Stimulated activated CD8-positive, alpha-beta memory T cell treated with anti-CD3 and anti-CD28 coated beads, Interleukin-15, amount 100 ng/mL, for 48 hours (primary cell): ENCODE measurements at places on chromosomes 2 and 18.

GRCh38 chr18:32271672-32272208 is 81.9 kb downstream of the MEP1B start:
- DNase-seq: peak; percentile 1

DNA sequence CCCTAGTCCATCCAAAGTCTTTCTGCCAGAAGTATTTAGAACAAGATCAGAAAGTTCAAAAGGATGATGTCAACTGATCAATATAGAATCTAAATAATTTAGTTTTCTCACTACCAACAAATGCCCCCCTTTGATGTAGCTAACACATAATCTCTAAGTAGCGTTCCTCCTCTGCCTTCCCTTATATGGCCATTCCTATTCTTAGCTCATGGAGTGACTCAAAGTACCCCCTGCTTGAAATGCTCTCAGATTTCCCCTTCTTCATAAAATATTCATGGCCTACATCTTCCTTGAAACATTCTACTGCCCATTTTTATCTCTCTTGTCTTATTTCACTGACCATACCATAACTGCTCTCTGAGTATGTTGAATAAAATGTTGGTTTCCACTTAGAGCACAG is 151.5 kb downstream of the UPP2 start:
- no peak for DNase-seq

- no peak for DNase-seq
Observed at GRCh38 chr2:120859814-120860578, 124.3 kb downstream of the GLI2 start.

DNA sequence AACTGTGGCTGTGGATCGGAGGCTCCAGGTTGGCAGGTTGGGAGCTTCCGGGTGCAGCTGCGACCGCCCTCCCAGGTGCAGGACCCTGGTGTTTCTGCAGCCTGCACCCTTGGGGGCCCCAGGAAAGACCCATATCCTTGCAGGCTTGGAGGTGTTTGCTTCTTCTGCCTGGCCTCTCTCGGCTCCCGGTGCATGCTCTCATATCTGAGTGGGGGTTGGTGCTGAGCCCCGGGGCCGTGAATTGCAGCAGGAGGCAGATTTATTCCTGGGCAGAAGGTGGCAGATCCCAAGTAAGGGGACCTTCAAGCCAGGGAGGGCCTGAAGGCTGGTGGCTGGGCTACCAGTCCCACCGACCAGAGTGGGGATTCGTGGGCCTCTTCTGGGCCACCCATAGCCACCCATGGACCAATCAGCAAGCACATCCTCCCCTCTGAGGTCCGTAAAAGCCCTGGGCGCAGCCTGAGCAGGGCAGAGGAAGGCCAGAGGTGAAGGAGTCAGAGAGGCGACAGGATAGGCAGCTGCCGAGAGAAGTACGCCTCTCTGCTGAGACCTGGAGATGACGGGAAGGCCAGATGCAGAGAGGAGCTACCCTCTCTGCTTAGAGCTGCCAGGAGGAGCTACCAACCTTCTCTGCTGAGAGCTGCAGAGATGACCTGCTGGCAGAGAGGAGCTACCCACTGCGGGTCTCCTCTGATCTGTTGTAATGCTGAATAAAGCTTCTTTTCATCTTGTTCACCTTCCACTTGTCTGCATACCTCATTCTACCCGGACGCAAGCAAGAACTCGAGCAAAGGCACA is 1279.0 kb upstream of the LRRTM1 start:
- DNase-seq: no peak

DNA sequence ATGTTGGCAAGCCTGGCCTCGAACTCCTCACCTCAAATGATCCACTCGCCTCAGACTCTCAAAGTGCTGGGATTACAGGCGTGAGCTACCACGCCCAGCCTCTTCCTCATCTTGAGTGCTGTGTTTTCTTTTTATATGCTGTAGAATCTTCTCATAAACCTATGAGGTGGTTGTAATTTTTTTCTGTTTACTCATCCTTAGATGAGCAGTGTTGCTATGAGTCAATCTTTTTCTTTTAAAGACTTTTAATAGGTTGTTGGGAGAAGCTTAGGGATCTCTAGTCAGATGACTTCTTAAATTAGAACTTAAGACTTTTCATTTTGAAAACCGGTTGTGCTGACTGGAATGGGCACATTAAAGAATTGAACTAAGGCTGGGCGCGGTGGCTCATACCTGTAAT is 8.7 kb upstream of the AAK1 start:
- no peak for DNase-seq

GRCh38 chr2:144332356-144333142 is 187.4 kb downstream of the ZEB2 start:
- DNase-seq: peak; percentile 92

DNA sequence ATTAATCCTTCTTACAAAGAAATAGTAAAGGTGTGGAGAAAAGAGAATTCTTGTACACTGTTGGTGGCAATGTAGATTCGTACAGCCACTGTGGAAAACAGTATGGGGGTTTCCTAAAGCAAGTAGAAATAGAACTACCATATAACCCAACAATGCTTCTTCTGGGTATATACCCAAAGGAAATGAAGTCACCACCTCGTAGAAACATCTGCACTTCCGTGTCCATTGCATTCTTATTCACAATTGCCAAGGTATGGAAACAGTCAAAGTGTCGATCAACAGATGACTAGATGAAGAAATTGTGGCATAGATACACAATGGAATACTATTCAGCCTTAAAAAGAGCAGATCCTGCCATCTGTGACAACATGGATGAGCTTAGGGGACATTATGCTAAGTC is 93.4 kb upstream of the TGIF1 start:
- DNase-seq: no peak

DNA sequence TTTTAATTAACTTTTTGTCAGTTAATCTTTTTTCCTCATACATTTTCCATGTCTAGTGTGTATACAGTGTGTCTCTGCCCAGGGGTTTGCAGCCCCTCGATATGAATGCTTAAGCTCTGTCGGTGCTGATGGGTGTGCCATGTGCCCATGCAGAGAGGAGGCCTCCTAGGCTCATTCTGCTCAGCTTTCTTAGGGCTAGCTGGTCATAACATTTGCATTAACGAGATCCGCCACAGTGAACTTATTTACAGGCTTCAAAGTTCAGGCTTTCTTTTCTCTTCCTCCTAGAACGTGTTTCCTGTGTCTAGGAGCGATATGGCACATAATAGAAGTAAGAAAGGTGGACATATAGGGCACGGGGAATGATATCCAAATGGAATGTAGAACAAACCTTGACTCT is 783.3 kb downstream of the PLCL1 start:
- DNase-seq: no peak

DNA sequence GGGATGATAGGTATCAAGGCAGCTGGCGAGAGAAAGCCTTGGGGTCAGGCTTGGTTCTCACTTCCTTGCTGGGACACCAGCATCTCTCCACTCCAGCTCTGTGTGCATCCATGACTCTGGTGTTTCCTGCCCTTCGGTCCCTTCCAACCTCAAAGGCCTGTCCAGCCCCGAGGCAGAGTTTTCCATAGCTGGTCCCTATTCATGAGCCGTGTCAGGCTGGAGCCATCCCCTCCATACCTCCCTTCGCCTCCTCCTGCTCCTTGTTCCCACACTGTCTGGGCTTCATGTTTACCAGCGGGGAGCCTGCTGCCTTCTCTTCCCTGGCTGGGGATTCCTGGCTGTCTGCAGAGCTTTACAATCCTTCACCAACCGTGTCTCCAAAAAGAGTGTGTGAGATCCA is 51.2 kb downstream of the DYSF start:
- no peak for DNase-seq

DNA sequence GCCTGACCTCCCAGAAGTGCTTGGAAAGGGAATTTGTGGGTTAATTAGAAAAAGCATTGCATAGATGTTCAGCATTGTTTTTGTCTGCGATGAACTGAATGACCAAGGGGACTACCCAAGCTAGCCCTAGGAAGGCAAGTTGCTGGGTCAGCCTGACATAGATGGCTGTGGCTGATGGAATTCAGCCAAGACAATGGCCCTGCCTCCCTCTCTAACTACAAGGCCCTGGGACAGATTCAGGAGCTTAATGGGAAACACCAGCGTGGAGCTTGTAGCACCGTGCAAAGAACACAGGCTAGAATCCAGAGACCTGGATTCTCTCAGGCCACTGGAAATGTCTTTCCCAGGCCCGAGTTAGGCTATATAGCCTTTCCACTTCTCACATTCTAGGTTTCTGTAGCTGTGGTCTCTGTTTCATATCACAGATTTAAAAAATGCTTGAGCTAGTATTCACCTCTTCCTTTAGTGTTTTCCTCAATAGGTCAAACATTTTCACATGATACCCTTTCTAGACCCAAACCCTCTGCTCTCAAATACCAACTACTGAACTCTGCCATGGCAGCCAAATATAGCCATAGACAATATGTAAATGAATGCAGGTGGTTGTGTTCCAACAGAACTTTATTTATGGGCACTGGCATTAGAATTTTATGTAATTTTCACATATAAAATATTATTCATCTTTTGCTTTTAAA is 294.3 kb upstream of the MEX3C start:
- DNase-seq: no peak

GRCh38 chr2:49286045-49286444 is 131.7 kb upstream of the FSHR start:
- no peak for DNase-seq

DNA sequence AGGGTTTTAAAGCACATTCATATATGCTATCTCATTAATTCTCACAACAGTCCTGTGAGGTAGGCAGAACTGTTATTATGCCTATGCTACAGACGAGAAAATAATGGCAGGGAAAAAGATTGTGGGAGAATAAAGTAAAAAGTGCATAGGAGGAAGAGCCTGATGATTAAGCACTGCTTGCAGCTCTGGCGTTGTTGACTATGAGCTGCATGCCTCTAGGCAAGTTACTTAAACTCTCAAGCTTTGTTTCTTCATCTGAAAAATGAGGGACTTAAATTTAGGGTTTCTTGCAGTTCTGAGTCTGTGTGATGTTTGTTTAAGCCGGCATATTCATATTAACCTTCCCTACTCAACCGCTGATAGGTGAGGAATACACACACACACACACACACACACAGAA is 51.6 kb upstream of the RAPH1 start:
- no peak for DNase-seq

- DNase-seq: no peak
Observed at GRCh38 chr18:79405019-79405780, 9.5 kb downstream of the NFATC1 start.

GRCh38 chr2:173240083-173240482 is 114.6 kb upstream of the CDCA7 start:
- DNase-seq: no peak

- DNase-seq: no peak
Observed at GRCh38 chr2:25089605-25090315, 47.9 kb downstream of the EFR3B start.

- DNase-seq: no peak
Observed at GRCh38 chr2:178767094-178768060, 39.8 kb downstream of the TTN start.

DNA sequence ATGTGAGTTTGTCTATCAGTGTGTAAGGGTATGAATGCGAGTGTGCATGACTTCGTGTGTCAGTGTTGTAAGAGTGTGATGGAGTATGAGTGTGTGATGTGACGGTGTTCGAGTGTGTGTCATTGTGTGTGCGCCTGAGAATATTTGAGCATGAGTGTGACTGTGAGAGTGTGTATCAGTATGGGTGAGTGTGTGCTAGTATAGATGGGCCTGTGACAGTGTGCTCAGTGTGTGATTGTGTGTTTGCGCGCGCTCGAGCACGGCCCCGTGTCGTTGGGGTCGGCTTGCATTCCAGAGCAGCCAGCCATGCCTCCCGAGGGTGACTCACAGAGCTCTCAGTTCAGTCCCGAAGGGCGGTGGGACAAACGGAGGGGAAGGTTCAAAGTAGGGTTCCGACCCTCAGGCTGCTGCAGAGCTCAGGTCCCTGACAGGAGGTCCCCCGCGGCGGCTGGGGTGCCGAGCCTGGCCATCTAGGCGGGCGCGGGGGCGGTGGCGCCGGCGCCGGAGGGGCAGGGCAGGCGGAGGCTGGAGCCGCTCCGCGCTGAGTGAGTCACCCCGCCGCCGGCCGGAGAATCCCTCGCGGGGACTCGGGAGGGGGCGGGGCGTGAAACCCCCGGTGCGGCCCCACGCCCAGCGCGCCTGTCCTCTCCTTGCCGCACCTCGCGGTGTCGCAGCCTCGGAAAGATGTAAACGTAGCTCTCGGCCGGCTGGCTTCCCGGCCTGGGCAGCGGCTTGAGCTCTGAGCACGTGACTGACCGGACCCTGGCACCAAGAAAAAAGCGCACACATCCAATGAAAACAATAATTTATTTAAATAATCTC is 3.8 kb downstream of the DLX2 start:
- DNase-seq: peak; percentile 49

GRCh38 chr2:164430166-164430783 is 191.0 kb downstream of the GRB14 start:
- DNase-seq: no peak

GRCh38 chr18:48139431-48140347 is 209.2 kb upstream of the SMAD2 start:
- no peak for DNase-seq

DNA sequence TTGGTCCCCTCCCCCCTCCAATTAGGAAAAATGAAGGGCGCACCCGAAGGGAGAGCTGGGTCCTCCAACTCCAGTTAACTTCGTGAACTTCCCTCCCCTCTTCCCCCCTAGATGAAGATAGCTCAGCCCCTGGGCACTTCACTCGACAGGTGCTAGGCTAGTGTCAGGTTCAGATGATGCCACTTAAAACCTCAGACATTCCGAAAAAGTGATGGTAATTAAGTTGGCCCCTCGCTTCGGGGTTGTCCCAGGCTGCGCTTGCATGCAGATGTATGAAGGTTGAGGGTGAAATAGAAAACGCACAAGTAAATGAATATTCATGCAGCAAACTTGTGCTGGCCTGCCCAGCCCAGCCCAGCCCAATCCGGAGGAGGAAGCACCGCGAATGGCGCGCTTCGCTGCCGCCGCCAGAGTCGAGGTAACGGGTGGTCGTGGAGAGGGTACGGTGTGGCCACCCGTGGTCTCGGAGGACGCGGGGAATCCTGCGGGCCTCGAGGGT is 3.0 kb upstream of the GBX2 start:
- DNase-seq: no peak

GRCh38 chr2:29053223-29053622 is 21.1 kb downstream of the PCARE start:
- DNase-seq: no peak

DNA sequence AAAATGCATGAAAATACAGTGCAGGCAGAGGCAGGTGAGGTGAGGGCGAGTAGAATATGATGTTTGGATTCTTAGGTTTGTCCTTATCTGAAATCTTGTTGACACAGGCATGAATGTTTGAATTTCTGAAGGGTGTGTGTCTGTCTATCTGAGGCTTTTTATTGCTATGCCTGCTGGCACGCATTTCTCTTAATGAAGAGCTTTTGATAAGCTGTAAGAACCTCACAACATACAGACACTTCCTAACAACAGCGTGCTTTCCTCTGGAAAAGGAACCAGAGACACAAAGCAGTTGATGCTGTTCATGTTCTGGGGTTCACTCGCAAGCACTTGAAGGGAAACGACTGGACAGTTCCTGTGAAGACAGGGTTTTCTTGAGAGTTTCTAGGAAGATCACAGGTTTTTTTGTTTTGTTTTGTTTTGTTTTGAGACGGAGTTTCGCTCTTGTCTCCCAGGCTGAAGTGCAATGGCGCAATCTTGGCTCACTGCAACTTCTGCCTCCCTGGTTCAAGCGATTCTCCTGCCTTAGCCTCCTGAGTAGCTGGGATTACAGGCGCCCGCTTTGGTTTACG is 33.3 kb upstream of the CABLES1 start:
- no peak for DNase-seq

- DNase-seq: no peak
Observed at GRCh38 chr2:44230378-44230777, 44.9 kb upstream of the SLC3A1 start.

- no peak for DNase-seq
Observed at GRCh38 chr2:144694456-144694855, 174.5 kb upstream of the ZEB2 start.
